ENCODE measurements at places on chromosomes 1 and 21.
A peak's percentile ranks its signal among the peaks of the same experiment; 100 is the strongest.

DNA sequence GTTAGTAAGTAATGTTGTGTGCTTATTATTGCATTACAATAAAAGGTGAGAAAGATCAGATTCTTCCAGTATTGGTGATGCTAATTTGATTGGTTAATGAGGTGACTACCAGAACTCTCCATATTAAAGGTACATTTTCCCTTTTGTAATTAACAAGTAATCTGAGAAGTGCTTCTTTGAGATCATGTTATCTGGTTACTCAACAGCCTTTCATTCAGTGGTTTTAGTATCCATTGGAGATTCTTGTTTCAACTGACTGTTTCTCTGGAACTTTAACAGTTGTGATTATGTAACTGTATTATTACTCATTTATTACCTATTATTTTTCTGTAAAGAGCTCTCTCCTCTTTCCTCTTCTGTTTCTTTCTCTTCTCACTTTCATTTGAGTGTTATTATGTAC is 86.7 kb downstream of the PEX14 start:
- H3K27me3 ChIP-seq = no peaks in the 10 kb centered on the region
- H3K36me3 ChIP-seq = no peaks in the 10 kb centered on the region
- no peak for DNase-seq
- H3K27ac ChIP-seq = no peak overlapping the region

DNA sequence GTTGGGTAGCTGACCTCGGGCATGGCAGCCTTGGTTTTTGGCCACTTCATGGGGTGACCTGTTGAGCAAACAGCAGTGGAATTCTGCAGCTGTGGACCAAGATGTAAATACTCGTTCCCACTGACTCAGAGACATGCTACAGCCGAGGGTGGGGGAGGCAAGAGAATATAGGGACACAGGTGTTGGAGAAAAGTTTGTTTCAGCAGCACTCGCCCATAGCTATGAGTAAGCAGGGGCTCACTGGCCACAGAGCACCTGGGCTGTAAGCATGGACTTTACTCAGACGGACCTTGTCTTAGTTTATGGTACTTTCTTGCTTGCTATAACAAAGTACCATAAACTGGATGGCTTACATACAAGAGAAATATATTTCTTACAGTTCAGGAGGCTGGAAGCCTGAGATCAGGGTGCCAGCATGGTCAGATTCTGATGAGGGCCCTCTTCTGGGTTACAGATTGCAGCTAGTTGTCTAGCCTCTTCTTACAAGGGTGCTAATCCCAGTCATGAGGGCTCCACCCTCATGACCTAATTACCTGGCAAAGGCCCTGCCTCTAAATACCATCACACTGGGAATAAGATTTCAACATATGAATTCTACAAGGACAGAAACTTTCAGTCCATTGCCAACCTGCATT is 437.2 kb upstream of the DAB1 start:
- H3K27ac ChIP-seq = no peak overlapping the region
- H3K36me3 ChIP-seq = no peaks in the 10 kb centered on the region
- peaks cover 3% of the 10 kb centered on the region for H3K4me1 ChIP-seq
- H3K27me3 ChIP-seq = no peaks in the 10 kb centered on the region
- H3K4me3 ChIP-seq = no peak overlapping the region

GRCh38 chr1:167627865-167628641 is 2.0 kb upstream of the RCSD1 start:
- DNase-seq = peak; percentile 85
- no peaks in the 10 kb centered on the region for H3K36me3 ChIP-seq
- H3K4me1 ChIP-seq = peaks cover 66% of the 10 kb centered on the region

GRCh38 chr1:4699376-4700301 is 45.2 kb downstream of the AJAP1 start:
- no peak for DNase-seq
- no peaks in the 10 kb centered on the region for H3K36me3 ChIP-seq
- H3K27me3 ChIP-seq = no peaks in the 10 kb centered on the region
- H3K4me1 ChIP-seq = no peaks in the 10 kb centered on the region
- no peak overlapping the region for H3K27ac ChIP-seq
- no peak overlapping the region for H3K4me3 ChIP-seq

- no peaks in the 10 kb centered on the region for H3K36me3 ChIP-seq
- DNase-seq = no peak
- no peaks in the 10 kb centered on the region for H3K4me1 ChIP-seq
- no peak within 1 kb of the TSS for H3K27ac ChIP-seq
Observed at GRCh38 chr1:91885716-91886506, at the start of gene TGFBR3. Gene TGFBR3 (minus strand): TSS chr1:91886151. CDS start chr1:91861531, 24,620 bp downstream.

GRCh38 chr1:112868191-112868590 is 87.8 kb downstream of the SLC16A1 start:
- DNase-seq = no peak
- no peak overlapping the region for H3K4me3 ChIP-seq
- H3K27ac ChIP-seq = no peak overlapping the region
- H3K36me3 ChIP-seq = no peaks in the 10 kb centered on the region
- H3K4me1 ChIP-seq = no peaks in the 10 kb centered on the region
- H3K27me3 ChIP-seq = no peaks in the 10 kb centered on the region

GRCh38 chr1:171863531-171863930 is 22.2 kb downstream of the DNM3 start:
- H3K27me3 ChIP-seq = no peaks in the 10 kb centered on the region
- H3K4me3 ChIP-seq = no peak overlapping the region
- H3K36me3 ChIP-seq = no peaks in the 10 kb centered on the region
- DNase-seq = no peak
- H3K27ac ChIP-seq = no peak overlapping the region
- H3K4me1 ChIP-seq = no peaks in the 10 kb centered on the region

DNA sequence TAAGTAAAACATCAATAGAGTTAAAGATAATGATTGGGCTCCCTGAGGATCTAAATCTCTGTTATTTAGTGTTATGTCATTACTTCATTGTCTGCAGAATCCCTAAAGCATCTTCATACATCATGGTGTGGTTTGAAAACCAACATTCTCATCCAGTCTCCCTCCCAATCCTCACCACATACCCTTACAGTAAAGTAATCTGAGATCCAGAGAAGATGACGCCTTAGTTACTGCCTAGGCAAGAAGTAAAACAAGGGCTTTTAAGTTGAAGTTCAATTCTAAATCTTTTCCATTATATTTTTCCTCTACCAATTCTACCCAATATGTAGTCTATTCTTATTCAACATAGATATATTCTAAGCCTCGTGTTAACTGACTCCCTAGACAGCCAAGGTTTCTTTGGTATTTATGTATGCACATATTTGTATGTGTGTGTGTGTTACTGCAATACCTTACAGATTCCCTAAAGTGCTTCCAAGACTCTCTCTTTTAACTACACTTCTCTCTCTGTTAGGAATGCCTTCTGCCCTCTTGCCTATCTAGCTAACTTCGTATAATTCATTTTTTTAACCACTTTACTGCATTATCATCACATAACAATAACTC is 17.3 kb downstream of the DPH5 start:
- no peak overlapping the region for H3K27ac ChIP-seq
- H3K4me3 ChIP-seq = no peak overlapping the region
- H3K4me1 ChIP-seq = peaks cover 10% of the 10 kb centered on the region
- peaks cover 34% of the 10 kb centered on the region for H3K36me3 ChIP-seq
- DNase-seq = no peak
- H3K27me3 ChIP-seq = no peaks in the 10 kb centered on the region

- H3K4me3 ChIP-seq = peak overlapping the region; percentile 60
- no peaks in the 10 kb centered on the region for H3K27me3 ChIP-seq
- H3K27ac ChIP-seq = no peak overlapping the region
- H3K36me3 ChIP-seq = 0 out of 2 replicates have a peak, but pooled peaks cover 5% of the 10 kb centered on the region
- H3K4me1 ChIP-seq = peaks cover 87% of the 10 kb centered on the region
Observed at GRCh38 chr1:234605399-234605982, 4.5 kb downstream of the IRF2BP2 start.

DNA sequence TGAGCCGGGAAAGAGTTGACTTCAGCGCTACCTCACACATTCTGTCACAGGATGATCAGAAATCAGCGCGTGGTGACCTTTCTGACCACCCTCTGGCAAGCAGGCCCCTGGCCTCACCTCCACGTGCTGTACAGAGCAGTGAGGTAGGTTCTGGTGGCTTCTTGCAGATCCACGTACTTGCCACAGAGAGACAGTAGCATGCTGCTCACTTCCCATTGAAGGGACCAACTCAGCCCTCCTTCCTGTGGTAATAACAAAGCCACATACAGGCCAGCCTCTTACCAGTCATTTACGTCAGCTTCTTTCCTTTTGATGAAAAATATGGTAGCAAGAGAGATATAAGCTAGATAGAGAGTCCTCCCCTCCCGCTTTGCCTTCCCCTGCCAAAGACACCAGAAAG is 200.7 kb downstream of the CHRM3 start:
- no peaks in the 10 kb centered on the region for H3K27me3 ChIP-seq
- no peaks in the 10 kb centered on the region for H3K4me1 ChIP-seq
- H3K4me3 ChIP-seq = no peak overlapping the region
- no peak overlapping the region for H3K27ac ChIP-seq

DNA sequence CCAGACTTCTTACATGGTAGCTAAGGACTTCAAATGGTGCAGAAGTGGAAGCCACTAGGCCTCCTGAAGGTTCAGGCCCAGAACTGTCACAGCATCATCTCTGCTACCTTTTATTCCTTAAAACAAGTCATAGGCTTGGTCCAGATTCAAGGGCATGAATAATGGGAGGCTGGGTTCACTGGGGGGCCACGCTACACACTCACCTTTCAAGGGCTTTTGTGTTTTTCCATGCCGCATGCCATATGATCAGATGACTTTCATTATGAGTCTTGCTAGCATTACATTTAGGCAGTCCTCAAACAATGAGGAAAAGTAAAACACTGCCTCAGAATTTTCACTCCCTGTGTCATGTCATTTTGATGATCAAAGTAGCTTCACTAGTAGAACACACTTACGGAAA is 83.4 kb downstream of the VPS26C start:
- peaks cover 44% of the 10 kb centered on the region for H3K36me3 ChIP-seq
- no peaks in the 10 kb centered on the region for H3K4me1 ChIP-seq
- no peak overlapping the region for H3K27ac ChIP-seq
- H3K4me3 ChIP-seq = no peak overlapping the region
- H3K27me3 ChIP-seq = no peaks in the 10 kb centered on the region
- DNase-seq = no peak

DNA sequence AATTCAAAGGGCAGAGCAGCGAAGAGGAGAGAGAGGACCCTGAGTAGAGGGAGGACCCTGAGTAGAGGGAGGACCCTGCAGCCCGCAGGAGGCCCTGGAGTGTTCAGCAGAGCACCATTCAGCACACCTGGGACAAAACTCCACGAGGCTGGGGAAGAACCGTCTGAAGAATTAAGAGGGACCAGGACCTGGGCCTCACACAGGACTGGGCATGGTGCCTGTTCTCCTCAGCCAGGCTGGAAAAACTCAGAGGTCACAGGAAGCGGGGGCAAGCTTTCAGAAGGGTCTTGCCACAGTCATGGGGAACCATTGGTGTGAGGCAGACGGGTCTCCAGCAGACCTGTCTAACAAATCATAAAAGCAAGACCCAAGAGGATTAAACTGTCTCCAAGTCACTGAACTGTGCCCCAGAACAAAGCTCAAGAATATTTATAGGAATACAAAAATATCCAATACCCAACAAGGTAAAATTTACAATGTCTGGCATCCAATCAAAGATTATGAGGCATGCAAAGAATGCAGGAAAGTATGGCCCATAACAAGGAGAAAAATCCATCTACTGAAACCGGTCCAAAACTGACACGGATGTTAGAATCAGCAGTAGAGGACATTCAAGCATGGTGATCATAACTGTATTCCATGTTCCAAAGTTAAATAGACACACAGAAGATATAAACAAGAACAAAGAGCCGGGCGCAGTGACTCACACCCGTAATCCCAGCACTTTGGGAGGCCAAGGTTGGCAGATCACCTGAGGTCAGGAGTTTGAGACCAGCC is 30.6 kb downstream of the MORN1 start:
- no peaks in the 10 kb centered on the region for H3K27me3 ChIP-seq
- H3K27ac ChIP-seq = no peak overlapping the region
- no peaks in the 10 kb centered on the region for H3K4me1 ChIP-seq
- no peaks in the 10 kb centered on the region for H3K36me3 ChIP-seq
- no peak overlapping the region for H3K4me3 ChIP-seq
- no peak for DNase-seq

GRCh38 chr1:164706606-164706987 is 147.6 kb downstream of the PBX1 start:
- no peaks in the 10 kb centered on the region for H3K4me1 ChIP-seq
- no peak for DNase-seq
- no peaks in the 10 kb centered on the region for H3K36me3 ChIP-seq
- no peak overlapping the region for H3K4me3 ChIP-seq

All from Karpas-422 (cell line).